Fibroblast of skin of abdomen (primary cell): ENCODE measurements at places on chromosomes 5 and 9.

GRCh38 chr9:101727612-101728524, 10.6 kb downstream of the GRIN3A start:
- peak; percentile 11 for DNase-seq

DNA sequence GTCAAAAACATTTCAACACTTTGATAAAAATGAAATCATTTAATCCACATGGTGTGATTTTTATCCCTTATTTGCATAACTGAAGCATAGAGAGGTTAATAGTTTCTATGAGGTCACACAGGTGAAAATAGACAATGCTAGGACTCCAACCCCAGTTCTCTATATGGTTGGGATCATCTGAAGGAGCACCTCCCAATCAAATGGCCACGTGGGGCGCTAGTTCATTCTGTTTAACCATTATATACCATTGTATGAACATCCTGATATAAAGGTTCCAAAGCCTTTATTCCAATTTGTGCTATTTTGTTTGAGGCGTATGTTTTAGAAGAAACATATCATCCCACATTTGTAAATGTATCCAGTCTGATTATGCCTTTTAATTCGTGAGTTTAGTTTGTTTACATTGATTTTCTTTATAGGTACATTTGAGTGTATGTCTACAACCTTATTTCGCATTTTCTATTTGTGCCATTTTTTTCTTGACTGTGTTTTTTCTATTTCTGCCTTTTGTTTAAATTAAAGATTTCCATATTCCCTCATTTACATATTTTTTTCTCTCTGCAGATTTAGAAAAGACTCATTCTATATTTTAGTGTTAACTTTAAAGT, 1092.0 kb downstream of the MAT2B start:
- no peak for DNase-seq

DNA sequence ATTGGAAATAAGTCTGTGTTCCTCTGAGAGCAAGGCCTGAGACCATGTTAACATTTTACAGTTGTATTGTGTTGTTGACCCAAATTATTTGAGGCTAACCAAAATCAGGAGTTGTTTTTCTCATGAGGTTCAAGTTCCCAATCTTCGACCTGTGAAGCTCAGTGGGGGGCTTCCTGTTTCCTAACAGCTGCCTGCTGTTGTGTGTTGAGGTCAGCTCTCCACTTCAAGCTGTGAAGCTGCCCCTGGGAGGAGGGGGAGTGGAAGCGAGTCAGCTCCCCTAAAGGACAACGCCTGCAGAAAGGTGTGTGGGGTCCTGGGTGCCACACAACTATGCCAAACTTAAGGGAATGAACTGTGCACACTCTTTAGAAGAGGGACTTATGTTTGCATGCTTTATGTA, 295.5 kb downstream of the IRX1 start:
- DNase-seq = no peak

- DNase-seq = no peak
Measured at GRCh38 chr5:150255659-150256409, 33.7 kb downstream of the CAMK2A start.

GRCh38 chr9:35914301-35914807, 5.1 kb downstream of the SPAAR start:
- DNase-seq = peak; percentile 44

DNA sequence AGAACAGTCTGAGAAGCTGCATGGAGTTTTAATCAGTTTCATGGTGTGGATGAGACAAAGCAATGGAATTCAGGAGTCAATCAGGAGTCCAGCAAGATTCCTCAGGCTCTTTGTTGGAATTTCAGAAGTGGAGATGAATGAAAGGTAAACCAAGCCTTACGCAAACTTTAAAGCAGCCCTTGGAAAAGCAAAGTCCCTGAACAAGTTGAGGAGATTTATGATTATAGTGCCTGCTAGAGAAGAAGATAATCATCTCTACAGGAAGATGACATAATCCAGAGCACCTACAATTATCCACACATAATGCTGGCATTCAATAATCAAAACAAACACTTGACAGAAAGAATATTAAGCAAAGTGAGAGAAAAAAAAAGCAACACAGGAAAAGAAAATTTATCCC, 1380.1 kb upstream of the NUDT12 start:
- DNase-seq = peak; percentile 4

GRCh38 chr9:5922192-5922591, 31.5 kb downstream of the MLANA start:
- no peak for DNase-seq

- no peak for DNase-seq
Measured at GRCh38 chr9:124272979-124273378, 15.2 kb downstream of the NEK6 start.

DNA sequence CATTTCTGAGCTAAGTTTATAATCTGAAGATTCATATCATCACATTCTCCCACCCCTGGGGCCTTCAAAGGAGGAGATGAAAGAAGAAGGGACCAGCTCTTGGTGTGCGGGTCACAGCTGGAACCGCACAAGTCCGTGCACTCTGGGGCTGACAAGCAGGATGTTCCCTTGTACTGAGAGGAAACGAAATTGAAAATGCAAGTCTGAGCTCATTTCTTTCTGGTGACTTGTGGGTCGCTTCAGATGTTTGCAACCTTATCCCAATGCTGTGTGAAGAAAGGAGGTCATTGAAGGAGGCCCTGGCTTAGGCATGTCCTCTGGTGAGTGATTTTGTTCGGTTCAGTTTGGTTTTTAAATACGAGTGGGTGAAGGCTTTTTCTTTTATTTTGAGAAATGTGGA, 59.6 kb downstream of the C9orf152 start:
- DNase-seq = no peak

- peak; percentile 50 for DNase-seq
Measured at GRCh38 chr5:132369474-132370180, at the start of gene SLC22A5. TSS of gene SLC22A5 (plus strand) at chr5:132369710. CDS start at chr5:132369973, 263 bp downstream.

- no peak for DNase-seq
Measured at GRCh38 chr5:148607406-148607805, 46.9 kb downstream of the HTR4 start.

- no peak for DNase-seq
Measured at GRCh38 chr9:80147866-80148265, 576.1 kb downstream of the TLE4 start.

GRCh38 chr5:23332650-23333251, 174.7 kb upstream of the PRDM9 start:
- DNase-seq = peak; percentile 5

- DNase-seq = no peak
Measured at GRCh38 chr5:9099689-9100088, 446.2 kb downstream of the SEMA5A start.

- peak; percentile 17 for DNase-seq
Measured at GRCh38 chr5:159732220-159732619, 184.1 kb upstream of the ADRA1B start.

- DNase-seq = peak; percentile 42
Measured at GRCh38 chr9:112487008-112487798, 576 bp downstream of the KIAA1958 start.

DNA sequence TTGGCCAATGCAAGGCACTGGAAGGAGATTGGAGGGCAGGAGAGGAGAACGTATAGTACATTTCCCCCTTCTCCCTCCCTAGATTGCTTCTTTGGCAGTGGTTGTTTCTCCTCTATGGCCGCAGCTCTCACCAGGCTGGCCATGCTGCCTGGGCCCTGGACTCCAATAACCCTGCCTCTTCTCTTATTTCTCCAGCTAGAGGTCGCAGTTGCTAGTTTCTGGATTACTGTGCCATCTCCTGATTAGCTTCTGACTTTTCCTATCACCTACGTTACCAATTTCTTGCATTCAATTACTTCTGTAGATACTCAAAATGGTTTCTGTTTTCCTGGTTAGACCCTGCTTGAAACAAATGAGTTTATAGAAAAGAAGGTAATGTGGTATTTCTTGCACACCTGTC, 2.4 kb upstream of the MACIR start:
- no peak for DNase-seq

- no peak for DNase-seq
Measured at GRCh38 chr5:150361301-150361700, 3.8 kb downstream of the TCOF1 start.

DNA sequence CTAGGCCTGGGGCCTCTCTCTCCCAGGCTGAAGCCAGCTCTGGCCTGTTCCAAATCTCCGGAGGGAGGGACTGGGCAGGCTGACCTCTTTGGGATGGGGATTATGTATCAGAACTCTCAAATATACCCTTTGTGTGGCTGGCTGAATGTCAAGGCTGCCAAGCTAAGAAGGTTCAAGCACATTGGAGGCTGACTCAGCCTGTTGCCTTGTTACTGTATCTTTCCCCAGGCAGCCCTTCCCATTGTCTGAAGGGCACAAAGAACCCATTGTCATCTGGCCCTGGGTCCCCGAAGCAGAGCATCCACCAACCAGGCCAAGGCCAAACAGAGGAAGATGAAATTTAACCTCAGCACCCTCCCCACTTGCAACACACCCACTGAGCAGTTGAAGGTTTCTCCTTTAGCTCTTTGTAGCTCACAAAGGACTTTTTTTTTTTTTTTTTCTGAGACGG, 7.3 kb upstream of the SPARC start:
- DNase-seq = no peak

GRCh38 chr9:138057726-138058125, 180.1 kb downstream of the CACNA1B start:
- no peak for DNase-seq

DNA sequence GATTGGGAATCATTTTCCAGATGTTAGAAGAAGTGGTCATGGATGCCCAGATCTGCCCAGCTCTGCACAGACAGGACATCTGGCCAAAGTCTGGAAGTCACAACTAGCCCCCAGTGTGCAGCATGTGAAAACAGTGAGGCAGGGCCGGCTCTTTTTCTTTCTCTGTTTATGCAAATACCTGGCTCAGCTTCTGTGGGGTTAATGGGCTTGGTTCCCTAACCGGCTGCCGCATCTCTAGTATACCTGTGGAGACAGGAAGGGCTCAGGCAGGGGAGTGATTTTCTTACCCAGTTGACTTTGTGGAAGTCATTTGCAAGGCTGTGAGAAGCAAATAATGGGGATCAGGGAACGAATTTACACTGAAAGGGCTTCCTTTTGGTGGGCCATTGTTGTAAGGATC, 254.8 kb upstream of the PANK3 start:
- no peak for DNase-seq

DNA sequence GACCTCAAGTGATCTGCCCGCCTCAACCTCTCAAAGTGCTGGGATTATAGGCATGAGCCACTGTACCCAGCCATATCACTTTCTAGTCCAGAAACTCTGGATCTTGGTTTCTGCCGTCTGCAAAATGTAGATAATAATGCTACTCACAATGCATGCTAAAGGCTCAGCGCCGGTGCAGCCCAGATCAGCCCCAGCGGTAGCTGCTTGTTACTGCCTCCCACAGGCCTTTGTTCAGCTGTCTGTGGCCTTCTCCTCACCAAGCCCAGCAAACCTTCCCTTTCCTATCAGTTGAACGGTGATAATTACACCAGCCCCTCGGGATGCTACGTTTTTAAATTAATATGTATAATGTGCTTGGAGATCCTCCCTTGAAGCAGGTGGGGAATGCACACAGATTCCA, 26.2 kb upstream of the MSX2 start:
- no peak for DNase-seq

- DNase-seq = no peak
Measured at GRCh38 chr5:36792560-36793180, 83.9 kb upstream of the NIPBL start.

DNA sequence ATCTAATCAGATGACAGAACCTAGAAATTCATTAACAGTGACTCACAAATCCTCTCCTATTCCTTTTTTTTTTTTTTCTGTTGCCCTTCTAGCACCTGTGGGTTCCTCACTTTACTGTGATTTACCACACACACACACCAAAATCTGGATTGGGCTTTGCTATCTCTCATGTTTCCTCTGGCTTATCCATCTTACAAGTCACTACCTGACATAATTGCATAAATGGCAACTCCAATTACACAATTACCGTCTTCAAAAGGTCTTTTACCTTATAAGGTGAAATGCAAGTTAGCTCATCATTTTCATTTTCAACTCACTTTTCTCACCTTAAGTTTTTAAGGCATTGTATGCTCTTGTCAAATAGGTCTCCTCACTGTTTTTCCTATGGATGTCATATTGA, 426.3 kb upstream of the MEF2C start:
- no peak for DNase-seq

GRCh38 chr5:72906806-72907205, 49.0 kb upstream of the FCHO2 start:
- DNase-seq = no peak

DNA sequence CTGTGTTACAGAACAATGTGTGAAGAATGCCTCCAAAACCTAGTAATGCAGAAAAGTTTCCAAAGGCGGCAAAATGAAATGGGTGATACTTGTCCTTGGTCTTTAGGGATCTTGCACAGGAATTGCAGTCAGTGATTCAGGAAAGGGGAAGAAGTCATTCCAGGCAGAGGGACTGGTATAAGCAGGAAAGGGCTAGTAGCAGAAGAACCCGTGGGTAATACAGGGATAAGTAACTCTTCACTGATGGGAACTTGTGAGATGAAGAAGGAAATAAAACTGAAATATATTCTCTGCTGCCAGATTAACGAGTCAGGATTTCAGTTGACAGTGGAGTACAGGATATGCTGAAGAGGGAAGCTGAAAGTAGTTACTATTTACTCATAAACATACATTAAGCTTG, 1.2 kb downstream of the SRFBP1 start:
- DNase-seq = no peak

DNA sequence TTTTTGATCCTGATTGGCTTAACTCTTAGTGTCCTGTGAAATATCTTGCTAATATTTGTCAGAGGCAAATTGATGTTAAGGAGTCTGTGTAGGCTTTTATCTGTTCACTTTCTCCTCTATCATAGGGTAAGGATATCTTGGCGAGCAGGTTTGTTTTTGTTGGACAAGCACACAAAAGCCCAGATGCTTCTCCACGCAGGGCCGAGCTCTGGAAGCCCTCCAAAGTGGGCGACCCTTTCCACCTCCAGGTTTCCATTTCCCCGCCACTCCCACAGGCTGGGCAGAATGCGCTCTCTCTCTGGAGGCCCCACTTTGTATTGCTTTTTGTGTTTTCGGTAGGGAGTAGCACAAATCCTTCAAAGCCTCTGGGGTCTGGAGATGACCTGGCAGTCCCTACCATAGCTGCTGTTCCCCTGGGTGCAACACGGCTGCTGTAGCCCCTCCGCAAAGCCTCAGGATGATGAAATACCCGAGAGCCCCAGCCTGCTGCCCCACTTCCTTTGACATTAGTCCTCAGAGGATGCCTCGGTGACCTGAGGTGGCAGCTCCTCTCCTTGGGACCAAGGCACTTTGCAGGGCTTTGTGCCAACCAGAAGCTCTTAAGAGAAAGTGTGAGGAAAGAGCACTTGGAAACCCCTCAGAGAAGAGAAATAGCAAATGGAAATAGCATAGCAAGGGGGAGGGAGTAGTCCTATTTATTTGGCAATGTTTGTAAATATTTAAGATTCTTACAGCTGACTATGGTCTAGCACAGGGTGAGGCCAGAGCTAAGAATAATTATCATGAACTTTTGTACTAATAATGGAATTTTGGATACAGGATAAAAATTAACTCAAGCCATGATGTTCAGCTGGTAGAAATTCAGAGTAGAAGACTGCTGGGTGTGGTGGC, 122.8 kb downstream of the ARHGEF28 start:
- no peak for DNase-seq
